ENCODE measurements at places on chromosomes 2 and 18. TPM values are rescaled to one million over a fixed set of nuclear protein-coding genes. Genes with fewer than 3 reads are reported as not detected.

The HOXD8 gene
- polyA plus RNA-seq: 17.3 TPM

The FAP gene
- polyA plus RNA-seq: 1.4 TPM

The EIPR1 gene
- polyA plus RNA-seq: 10.3 TPM

The SETBP1 gene
- 2.6 TPM for polyA plus RNA-seq

The TSGA10 gene
- polyA plus RNA-seq: 4.4 TPM

The CHCHD5 gene
- 29.9 TPM for polyA plus RNA-seq

The PPM1B gene
- polyA plus RNA-seq: 36.4 TPM

The IFIH1 gene
- polyA plus RNA-seq: 7.8 TPM

The CELF4 gene
- polyA plus RNA-seq: 3.9 TPM

The RHBDD1 gene
- 3.9 TPM for polyA plus RNA-seq

The BCL2L11 gene
- 7.8 TPM for polyA plus RNA-seq

The UGT1A10 gene
- not detected for polyA plus RNA-seq

The VWC2L gene
- not detected for polyA plus RNA-seq

The TUBB8B gene
- polyA plus RNA-seq: not detected

The CYTIP gene
- polyA plus RNA-seq: 0.94 TPM

The LRATD1 gene
- polyA plus RNA-seq: 2.7 TPM

- DNase-seq: no peak
Observed at GRCh38 chr2:9124231-9124741, 82.3 kb upstream of the ASAP2 start.

GRCh38 chr18:27762054-27762453, 414.9 kb downstream of the CDH2 start:
- no peak for DNase-seq

GRCh38 chr2:169018390-169018789, 12.7 kb downstream of the ABCB11 start:
- no peak for DNase-seq

GRCh38 chr2:167134381-167135072, 246.2 kb downstream of the XIRP2 start:
- DNase-seq: no peak

DNA sequence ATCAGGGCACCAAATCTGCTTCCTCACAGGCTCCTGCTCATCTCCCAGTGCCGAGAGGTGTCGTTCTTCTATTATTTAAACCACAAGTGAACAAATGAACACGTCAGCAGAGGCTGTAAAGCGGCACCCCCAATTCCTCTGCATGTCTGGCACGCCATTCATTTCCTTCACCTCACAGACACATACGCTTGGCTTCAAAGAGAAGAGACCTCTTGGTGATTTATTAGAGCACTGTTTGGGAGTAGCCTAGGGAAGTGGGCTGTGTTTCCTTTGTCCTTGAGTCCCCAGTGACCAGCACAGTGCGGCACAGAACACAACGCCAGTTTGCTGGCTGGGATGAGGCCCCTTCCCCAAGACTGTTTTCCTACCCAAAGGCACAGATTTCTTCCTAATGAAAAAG, 184.3 kb upstream of the REV1 start:
- DNase-seq: no peak

- DNase-seq: no peak
Observed at GRCh38 chr2:176163672-176164056, 6.6 kb downstream of the HOXD3 start.

GRCh38 chr2:226661789-226662545, 137.7 kb downstream of the IRS1 start:
- peak; percentile 75 for DNase-seq

- DNase-seq: peak; percentile 71
Observed at GRCh38 chr2:16664052-16664731, 1.4 kb downstream of the CYRIA start.

DNA sequence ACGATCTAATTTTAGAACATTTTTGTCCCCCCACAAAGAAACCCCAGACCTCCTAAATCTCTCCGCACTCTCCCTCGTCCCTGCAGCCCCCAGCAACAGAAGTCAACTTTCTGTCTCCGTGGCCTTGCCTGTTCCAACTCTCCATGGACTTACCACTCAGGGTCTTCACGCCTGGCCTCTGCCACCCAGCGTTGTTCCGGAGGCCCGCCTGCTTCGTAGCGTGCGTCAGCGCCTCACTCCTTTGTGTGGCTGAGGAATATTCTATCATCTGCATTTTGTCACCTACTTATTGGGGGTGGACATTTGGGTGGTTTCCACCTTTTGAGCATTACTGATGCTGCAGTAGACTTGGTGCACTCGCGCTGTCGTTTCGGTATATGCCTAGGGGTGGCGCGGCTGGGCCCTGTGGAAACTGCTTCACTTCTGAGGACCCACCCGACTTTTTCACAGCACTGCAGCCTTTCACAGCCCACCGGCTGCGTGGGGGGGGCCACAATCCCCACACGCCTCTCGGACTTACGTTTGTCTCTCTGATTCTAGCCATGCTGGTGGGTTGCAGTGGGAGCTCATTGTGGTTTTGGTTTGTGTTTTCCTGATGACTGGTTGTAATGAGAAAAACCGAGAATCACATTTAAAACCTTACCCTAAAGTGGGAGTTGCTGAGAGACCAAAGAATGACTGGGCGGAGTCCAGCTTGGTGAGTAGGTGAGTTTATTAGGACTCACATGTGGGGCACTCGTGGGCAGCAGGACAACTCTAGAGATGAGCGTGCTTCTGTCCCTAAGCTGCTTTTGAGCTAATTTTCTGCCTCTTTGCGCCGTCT, 1.4 kb upstream of the HSBP1L1 start:
- no peak for DNase-seq

- no peak for DNase-seq
Observed at GRCh38 chr2:164746713-164747112, 94.9 kb downstream of the COBLL1 start.

DNA sequence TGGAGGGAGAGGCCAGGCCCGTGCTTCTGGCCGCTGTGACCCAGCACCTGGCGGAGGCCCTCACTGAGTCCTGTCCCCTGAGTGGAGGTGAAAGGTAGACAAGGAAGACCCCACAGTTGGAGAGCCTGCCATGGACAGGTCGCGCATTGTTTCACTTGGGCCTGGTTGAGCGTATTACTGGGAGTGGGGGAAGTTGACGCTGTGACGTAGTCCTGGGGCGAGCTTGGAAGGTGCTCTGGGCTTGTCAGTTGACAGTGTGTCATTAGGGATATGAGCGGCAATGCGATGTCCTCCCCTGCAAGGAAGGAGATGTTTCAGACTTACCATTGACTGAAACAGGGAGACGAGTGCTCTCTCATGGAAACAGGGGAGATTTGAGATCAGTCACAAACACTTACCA, 127.1 kb downstream of the SH3RF3 start:
- no peak for DNase-seq

DNA sequence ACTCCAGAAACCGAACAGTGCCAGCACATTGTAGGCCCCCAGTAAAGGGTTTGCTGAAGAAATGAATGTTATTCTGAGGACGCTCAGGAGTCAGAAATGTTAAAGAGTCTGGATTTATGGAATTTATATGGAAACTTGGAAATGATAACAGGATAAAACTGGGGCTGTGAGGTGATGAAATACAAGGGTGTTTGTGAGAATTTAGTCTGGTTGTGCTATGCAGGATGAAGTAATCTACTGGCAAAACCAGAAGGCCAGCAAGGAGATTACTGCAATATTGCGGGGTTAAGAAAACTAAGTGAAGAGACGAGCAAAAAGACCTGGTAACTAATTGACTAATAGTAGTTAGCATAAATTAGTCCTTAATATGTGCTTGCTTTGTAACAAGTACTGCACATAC, 467.8 kb downstream of the ZEB2 start:
- no peak for DNase-seq

GRCh38 chr2:118686346-118686745, 161.1 kb downstream of the EN1 start:
- DNase-seq: no peak

DNA sequence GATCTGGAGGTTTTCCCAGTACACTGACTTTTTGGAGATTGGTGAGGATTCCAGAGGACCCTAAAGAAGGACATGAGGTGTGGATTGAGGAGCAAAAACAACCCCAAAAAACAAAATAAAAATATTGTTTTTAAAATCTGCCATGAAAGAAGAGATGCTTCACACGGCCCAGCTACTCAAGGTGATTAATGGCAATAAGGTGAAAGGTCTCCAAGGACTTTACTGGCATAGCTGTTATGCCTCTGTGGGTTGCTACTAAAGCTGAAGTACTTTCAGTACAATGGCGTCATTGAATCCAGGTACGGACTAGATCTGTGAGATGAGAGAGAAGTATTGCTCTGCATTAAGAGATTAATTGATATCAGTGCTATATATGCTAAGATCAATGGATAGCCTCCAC, 606.4 kb downstream of the TDRD15 start:
- DNase-seq: no peak

- DNase-seq: no peak
Observed at GRCh38 chr2:154638783-154639182, 59.7 kb upstream of the KCNJ3 start.

- peak; percentile 42 for DNase-seq
Observed at GRCh38 chr2:158936978-158937377, 31.5 kb upstream of the TANC1 start.

DNA sequence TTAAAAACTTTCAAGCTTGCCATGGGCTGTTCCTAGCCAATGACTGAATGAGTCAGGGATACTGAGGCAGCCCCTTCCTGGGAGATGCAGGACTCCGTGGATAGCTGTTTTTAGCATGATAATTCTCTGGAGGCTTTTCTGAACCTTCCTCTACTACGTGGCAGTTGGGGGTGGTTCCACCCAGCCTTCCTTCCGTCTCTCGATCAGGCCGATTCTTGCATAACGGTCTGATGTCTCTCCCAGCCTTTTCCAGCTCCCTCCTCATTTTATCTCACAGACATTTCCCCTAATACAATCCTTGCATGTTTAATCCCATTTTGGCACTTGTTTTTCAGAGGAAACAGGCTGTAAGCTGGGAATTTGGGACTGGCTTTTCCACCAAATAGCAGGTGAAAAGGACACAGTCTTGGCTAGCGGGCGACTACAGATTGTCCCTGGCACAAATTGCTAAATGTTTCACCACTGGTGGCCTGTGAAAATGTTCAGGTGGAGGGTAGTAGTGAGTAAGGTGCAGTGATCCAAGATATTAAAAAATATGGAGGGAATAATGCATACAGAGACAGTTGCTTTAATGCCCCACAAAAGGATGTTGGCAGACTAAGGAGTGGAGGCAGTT, 21.0 kb upstream of the CTLA4 start:
- DNase-seq: no peak

GRCh38 chr2:240786355-240786841, 33.6 kb downstream of the KIF1A start:
- DNase-seq: no peak

DNA sequence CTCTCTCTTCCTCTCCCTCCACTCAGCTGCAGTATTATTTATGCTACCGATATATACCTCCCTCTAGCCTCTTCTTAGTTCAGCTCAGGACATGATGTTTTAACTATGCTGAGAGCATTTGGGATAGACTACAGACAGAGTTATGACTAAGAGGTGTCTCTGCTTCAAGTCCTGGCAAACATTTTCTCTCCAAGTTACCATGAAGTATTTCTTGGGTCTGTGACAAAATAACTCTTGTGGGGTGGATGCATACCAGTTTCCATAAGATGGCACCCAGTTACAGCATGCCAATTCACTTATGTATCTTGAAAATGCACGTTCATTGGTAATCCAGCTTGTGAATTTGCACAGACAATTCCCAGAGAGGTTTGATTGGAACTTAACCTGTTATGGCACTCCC, 737.6 kb downstream of the SLC4A3 start:
- DNase-seq: no peak

DNA sequence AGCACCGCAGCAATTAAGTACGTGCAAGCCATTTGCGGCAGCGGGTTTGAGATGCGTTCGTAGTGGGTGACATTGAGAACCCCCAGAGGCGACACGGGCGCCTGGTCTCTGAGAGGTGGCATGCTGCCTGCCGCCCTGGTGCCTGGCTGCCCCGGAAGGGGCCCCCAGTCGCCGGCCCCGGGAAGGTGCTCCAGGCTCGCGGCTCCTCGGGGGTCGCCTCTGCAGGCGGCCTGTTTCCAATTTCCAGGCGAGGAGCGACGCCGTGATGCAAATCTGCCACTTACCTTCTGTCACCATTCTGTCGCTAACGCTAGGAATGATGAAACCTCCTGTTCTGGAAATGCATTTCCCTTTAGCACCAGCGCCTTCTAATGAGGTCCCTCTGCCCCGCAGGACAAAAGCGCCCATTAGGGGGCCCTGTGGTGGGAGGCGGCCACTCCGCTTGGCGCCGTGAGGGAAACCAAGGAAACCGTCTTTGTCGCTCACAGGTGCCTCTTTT, 13.0 kb downstream of the KIF5C start:
- peak; percentile 5 for DNase-seq

All from adrenal gland (tissue), 19 donors.